Left ventricle myocardium inferior (tissue), 1 donor: ENCODE measurements at places on chromosomes 7 and 10.

DNA sequence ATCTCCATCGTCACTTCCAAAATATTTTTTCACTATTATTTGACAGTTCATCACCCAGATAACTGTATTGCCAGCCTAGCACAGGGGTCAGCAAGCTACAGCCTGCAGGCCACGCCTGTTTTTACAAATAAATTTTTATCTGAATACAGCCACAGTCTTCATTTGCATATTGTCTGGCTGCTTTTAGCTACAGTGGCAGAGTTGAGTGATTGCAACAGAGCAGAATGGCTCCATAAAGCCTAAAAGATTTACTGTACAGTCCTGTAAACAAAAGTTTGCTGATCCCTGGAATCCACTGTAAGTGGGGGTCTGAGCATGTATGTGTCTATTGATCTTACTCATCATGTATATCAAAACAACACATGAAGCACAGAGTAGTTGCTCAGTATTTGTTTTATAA is 45.9 kb upstream of the GNAI1 start:
- no peak overlapping the region for H3K4me3 ChIP-seq
- no peaks in the 10 kb centered on the region for H3K4me1 ChIP-seq
- no peak overlapping the region for H3K27ac ChIP-seq
- no peaks in the 10 kb centered on the region for H3K27me3 ChIP-seq

- DNase-seq = peak; percentile 100
- peak overlapping the region; percentile 86 for H3K4me3 ChIP-seq
- H3K27me3 ChIP-seq = no peaks in the 10 kb centered on the region
- peaks cover 51% of the 10 kb centered on the region for H3K4me1 ChIP-seq
- H3K36me3 ChIP-seq = peaks cover 15% of the 10 kb centered on the region
- peak overlapping the region; percentile 100 for H3K27ac ChIP-seq
Measured at GRCh38 chr7:100428967-100429636, 529 bp upstream of the MEPCE start.

GRCh38 chr7:151038951-151039849 is 9.1 kb upstream of the ASIC3 start:
- peak; percentile 59 for DNase-seq
- peak overlapping the region; percentile 60 for H3K27ac ChIP-seq
- peaks cover 45% of the 10 kb centered on the region for H3K36me3 ChIP-seq

DNA sequence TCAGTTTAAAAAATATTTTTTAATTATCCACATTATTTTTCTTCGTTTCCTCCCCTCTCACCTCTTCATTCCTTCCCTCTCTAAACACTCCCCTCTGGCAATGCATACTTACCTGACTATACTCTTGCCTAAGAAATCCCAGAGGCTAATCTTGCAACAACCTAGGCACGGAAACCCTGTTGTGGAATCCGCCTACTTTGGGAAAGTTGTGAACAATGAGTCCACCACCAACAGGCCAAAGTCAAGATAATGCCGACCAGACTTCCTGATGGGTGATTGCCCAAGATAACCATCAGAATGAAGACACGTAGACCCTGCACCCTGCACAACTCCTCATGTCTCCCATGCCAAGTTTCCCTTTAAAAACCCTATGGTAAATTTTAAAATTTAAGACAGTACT is 521.5 kb downstream of the KIF20B start:
- no peaks in the 10 kb centered on the region for H3K36me3 ChIP-seq
- H3K27ac ChIP-seq = no peak overlapping the region
- H3K27me3 ChIP-seq = no peaks in the 10 kb centered on the region
- H3K4me3 ChIP-seq = no peak overlapping the region
